ENCODE measurements at places on chromosomes 1 and 21.

- no peak for DNase-seq
These were observed 22.0 kb downstream of the GNAI3 start for GRCh38 chr1:109570414-109570813.

GRCh38 chr1:3170561-3171453, 101.8 kb downstream of the PRDM16 start:
- peak; percentile 26 for DNase-seq

DNA sequence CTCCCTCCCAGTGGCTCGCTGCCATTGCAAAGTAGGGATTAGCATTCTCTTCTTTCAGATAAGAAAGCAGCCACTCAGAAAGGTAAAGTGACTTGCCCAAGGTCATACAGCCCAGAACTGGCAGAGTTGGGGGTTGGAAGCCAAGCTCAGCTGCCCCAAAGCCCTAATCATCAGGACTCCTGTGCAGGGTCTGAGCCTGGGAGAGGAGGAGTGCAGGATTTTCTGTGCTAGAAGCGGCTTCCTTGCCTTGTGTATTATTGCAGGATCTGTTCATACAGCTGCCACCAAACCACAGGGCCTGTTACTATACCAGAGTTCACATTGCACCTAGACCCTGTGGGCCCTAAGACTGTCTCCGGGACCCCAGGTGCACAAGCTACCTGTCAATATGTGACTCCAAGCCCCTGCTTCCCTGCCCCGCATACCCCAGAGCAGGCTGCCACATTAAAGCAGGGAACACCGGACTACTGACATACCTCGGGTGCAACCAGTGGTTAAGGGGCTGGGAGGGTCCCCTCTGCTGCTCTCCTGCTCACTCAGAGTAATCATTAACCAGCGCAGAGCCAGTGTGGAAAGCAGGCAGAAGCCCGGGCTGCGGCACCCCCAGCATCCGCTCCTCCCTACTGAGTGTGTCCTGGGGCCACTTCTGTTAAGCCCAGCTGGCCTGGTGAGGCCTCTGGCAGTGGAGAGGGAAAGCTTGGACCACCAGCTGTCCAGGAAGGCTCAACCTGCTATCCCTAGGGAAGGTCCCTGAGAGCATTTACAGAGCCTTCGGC, 15.8 kb downstream of the HSPG2 start:
- no peak for DNase-seq

DNA sequence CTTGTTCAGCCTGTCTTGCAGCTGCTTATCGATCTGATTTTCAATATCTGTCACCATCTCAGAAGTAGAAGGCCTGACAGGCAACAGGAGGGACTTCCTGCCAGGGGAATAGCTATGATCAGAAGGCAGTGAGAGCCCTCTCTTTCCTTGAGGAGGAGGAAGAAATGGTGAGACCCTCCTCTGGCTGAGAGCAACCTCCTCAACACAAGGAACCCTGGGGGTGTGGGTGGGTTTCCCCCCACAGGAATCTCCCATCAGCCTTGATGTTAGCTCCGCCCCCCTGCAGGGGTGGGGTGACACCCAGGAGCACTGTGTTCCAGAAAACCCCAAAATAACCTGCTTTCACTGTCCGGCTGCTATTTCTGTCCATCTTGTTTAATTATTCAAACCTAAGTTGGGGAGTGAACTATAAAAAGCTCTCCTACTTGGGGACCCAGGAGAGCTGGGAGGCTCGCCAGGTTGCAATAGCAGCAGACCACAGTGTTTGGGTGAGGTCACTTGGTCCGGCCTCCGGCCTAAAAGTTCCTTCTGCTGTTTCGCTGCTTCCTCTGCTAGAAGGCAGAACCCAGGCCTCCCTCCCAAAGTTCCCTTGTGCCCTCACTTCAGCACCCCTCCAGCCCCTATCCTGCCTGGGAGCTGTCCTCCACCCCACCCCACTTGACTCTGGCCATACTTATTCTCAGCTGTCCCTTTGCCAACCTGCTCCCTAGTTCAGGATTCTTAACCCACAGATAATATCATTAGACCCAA, 7.8 kb upstream of the MEF2D start:
- DNase-seq = no peak

DNA sequence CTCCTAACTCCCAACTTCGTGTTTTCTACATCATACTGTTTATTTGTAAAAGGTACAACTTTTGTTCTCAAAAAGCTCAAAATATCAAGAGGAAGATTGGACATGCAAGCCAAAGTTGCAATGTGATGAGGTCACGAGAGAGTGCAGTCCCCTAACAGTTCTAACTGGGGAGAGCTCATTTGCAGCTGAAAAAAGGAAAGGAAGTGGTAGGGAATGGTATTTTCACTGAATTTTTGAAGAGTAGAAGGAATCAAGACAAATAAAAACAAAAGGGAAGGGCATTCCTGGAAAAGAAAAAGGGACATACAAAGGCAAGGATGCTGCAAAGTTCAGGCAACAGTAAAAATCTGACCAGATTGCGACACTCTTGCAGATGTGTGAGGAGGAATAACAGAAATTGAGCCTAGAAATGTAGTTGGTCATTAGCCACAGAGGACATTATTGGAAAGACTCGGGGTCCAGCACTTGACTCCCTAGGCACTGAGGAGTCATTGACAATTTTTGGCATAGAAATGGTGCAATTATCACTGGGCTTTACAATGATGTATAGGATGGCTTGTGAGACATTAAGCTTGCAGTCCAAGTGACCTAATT, 67.9 kb downstream of the TBX15 start:
- no peak for DNase-seq

DNA sequence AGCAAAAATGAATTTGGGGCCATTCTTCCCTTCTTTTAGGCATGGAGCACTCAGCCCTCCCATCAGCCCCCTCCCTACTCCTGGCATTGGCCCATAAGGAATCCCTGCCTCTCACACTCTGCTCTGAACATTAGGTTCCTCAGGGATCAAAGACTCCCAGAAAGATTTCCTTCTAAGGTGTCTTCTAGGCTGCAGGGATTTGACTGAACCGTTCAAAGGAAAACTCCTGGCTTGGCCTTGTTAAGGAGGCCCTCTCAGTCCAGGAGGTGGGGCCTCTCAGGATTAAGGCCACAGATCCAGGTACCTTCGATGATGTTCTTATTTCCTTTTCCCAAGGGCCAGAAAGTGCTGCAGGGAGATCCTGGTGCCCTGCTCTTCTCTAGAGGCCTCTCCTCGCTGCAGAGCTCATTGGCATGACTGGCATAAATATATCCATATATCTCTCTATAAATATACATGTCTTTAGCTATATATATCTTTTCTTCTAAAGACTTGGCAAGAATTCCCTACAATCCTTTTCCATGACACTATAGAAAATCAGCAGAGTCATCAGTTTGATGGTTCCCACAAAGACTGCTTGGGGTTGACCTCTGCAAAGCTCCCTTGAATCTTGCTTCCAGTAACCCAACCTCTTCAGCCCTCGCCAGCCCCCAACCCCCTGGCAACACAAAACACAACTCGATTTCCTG, 59.1 kb downstream of the PLXNA2 start:
- DNase-seq = no peak

GRCh38 chr1:94425821-94426484, 7.8 kb downstream of the ABCD3 start:
- no peak for DNase-seq

- DNase-seq = no peak
These were observed 74.8 kb downstream of the MORN1 start for GRCh38 chr1:2316451-2316961.

DNA sequence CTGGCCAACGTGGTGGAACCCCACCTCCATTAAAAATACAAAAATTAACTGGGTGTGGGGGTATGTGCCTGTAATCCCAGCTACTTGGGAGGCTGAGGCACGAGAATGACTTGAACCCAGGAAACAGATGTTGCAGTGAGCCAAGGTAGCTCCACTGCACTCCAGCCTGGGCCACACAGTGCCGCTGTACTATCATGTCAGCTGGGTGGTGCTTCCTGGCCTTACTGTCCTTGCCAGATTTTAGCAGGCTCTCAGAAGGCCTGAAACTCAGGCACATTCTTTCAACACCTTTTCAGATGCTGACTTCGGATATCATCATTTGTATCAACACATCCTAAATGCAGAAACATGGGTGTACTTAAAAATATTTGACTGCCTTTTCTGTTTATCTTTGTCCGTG, 31.6 kb upstream of the NBL1 start:
- no peak for DNase-seq
